ENCODE measurements at places on chromosomes 13 and 19.

GRCh38 chr19:56253737-56254136 is 18.8 kb upstream of the EDDM13 start:
- peak; percentile 46 for DNase-seq

DNA sequence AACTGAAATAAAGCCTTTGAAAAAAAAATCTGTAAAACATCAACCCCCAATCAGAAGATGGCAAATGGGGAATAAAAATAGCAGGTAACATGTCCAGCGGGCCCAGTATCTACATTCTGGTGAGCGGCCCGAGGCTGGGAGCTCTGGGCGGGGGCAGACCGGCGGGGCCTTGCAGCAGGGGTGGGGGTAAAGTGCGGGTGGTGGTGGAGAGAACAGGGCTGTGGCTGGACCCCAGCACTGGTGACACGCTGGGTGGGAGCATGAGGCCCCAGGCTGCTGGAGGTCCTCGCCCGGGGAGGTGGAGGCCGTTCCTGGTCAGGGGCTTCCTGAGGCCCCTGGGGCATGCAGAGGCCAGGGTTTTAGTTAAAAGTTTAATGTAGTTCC is 1.7 kb downstream of the CAPS start:
- DNase-seq: no peak

- DNase-seq: peak; percentile 46
Observed at GRCh38 chr19:49637821-49638738, 1.9 kb downstream of the RRAS start.

- no peak for DNase-seq
Observed at GRCh38 chr19:38928391-38929001, 2.1 kb downstream of the SARS2 start.

DNA sequence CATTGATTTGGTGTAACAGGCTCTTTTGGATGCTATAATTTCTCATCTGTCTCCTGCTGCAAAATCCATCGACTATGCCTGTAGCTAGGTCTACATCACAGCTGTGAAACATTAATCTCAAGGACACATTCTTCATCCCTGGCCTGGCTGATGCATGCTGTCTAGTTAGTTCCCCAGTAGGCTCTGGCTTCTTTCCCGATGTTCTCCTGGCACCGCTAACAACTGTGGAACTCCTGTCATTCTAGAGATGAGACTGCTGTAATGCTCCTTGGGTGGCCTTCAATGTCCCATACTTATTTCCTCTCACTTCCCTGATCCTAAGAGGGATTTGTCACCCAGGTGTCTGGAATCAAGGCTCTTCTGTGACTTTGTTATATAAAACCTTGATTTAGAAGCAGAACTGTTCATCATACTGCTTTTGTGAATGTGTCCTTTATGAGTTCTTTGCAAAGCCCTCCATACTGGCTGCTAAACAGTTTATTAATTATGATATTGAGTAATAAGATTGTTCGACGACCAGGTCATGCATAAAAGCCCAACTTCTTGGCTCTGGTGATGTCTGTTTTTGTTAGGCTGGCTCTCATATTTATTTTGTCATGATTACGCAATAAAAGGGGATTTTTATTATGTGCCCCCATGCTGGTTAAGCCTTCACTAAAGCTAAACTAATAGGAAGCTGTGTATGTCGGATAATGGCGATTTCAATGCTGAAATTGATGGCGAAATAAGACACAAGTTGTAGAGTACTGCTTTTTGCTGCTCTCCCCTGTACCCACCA is 227.5 kb downstream of the DCT start:
- DNase-seq: no peak

- peak; percentile 70 for DNase-seq
Observed at GRCh38 chr19:43534816-43535761, 2.1 kb downstream of the ZNF575 start.

DNA sequence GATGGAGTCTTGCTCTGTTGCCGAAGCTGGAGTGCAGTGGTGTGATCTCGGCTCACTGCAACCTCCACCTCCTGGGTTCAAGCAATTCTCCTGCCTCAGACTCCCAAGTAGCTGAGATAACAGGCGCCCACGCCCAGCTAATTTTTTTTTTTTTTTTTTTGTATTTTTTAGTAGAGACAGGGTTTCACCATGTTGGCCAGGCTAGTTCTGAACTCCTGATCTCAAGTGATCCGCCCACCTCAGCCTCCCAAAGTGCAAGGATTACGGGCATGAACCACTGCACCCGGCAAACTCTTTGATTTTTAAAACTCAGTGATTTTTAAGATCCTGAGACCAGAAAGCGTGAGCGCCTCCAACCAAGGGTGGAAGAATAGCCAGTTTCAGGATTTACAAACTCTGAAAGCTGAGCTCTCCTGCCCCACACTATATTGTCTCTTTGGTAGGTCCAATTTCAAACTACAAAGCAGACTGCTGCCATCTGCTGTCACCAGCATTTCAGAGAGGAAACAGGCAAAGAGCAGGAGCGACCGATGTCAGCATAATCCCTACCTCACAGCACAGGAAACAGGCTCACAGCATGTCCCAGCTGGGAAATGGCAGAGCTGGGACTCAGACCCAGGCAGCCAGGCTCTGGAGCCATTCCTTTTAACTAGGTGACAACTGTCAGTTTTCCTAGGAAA is 9.2 kb downstream of the NOSIP start:
- no peak for DNase-seq

DNA sequence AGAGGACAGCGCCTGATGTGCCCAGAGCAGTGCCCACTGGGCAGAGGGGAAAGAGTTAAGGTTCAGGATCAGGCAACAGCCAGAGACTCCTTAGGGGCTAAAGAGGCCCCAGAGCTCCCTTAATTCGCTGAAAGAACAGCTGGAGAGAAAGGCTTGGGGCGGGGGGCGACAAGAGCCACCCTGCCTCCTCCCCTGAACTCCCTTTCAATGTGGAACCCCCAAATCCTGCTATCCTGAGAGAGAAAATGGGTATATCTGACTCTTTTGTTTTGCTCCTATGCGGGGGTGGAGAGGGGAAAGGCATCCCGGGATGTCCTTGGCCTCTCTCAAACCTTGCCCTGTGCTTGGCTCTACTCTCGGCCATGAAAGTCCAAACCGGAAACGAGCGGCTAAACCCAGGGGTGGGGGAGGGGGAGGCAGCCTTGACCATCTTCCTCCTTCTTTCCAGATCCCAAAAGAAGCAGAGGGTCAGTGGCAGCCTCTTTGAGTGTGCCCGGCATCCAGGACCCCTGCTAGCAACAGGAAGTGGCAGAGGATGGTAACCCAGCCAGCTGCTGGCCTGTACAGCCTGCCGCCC is 4.7 kb downstream of the PRKACA start:
- no peak for DNase-seq

GRCh38 chr13:30679483-30680330 is 55.6 kb upstream of the ALOX5AP start:
- DNase-seq: no peak

DNA sequence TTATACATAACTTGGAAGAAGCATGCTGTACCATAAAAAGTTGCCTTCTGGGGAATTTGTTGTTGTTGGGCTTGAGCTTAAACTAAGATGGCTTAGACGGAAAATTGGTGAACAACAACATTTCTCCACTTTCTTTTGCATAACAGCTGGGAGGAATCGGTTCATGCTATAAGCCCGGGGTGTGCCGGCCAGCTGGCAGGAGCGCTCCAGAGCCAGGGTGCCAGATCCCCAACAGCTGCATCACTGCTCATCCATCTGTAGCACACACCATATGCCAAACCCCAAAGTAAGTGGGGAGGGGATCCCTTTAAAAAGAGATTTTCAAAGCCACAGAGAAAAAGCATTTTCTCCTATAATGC is 419.5 kb upstream of the ARGLU1 start:
- no peak for DNase-seq

DNA sequence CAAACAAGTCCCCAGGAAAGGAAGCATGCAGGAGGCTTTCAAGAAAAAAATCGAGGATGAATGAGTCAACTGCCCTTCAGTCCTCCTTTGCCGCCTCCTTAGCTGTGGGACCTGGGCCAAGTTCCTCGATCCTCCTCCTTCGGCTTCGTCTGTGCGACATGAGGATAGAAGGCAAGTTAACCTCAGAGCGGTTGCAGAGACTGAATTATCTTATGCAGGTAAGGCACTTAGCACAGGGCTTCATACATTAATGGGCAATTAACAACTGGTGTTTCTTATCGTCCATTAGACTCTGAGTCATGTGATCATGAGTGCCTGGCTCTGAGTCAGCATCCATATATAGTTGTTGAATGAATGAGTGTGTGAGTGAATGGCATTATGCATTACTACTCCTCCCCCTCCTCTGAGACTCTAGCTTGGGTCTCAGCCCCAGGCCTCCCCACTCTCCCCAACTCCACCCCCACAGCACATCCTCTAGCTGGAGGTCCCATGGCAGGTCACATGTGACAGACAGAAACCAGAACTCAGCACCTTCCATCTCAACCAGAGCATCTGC is 1.6 kb upstream of the TTC9B start:
- DNase-seq: no peak

GRCh38 chr13:100668408-100668807 is 6.2 kb downstream of the TMTC4 start:
- DNase-seq: no peak

DNA sequence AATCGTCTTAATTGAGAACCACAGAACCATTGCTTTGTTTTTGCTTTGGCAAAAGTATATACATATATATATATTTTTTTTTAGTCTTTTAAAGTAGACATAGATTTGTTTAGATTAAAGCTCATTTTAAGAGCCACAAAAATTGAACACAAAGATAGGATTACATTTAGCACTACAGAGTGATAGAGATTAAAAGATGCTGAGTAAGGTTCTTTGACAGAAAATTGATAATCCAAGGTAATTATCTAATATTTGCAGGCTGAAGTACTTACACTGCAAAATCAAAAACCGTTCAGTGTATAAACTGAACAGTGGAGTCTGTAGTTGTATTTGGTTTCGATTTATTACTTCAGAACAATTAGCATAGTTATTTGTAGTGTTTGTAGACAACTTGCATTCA is 24.5 kb upstream of the ZNF98 start:
- no peak for DNase-seq

GRCh38 chr19:17944301-17944700 is 11.5 kb downstream of the CCDC124 start:
- DNase-seq: no peak

GRCh38 chr13:23856008-23856750 is 33.0 kb downstream of the MIPEP start:
- no peak for DNase-seq

DNA sequence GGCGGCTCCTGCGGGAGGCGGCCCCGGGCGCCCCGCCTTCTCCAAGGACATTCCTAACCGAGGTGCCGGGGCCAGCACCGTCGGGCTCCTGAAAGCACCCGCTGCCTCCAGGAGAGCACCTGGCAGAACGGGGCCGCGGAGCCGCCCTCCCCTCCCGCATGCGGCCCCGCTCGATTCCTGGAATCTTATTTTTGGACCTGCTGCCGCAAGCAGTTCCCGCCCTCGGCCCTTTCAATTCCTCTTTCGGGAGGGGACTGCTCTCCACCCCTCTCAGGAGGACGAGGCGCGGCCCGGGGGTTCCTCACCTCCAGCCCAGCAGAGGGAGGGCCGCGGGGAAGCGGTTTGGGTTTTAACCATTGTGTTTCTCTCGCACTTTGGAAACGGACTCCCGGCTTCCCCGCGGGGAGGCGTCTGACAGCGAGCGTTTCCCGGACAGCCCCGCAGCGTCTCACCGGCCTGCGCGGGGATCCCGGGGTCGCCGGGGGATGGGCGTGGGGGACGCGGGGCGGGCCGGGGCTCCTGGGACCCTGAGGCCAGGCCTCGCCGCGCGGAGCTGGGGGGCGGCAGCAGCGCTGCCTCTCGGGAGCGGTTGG is 849 bp downstream of the GAS6 start:
- no peak for DNase-seq

GRCh38 chr19:1274081-1274851 is 1.1 kb upstream of the FAM174C start:
- no peak for DNase-seq

GRCh38 chr19:5800361-5801270 is 4.3 kb upstream of the NRTN start:
- DNase-seq: peak; percentile 28
